Endothelial cell (in vitro differentiated cells): ENCODE measurements at places on chromosomes 11 and 22.

GRCh38 chr11:103888541-103888951 is 147.9 kb upstream of the DDI1 start:
- DNase-seq: no peak

DNA sequence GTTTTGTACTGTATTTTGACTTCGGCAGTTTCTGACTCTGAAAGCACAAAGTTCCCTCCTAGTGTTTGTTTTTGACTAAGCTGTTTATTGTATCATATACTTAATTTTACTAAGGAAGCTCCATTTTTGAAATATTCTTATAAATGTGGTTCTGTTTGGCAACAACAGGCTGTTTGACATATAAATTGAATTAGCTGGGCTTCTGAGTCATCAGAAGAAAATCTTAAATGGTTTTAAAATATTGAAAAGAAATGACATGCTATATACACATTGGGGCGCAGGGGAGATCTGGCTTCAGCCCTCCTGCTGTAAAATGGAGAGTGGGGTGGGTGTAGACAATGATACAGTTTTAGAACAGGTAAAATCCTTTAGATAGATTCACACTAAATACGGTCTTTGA is 38.6 kb downstream of the SHISA8 start:
- no peak for DNase-seq

- DNase-seq: no peak
These were observed 1.3 kb downstream of the TMEM86A start for GRCh38 chr11:18699848-18700261.

- no peak for DNase-seq
These were observed 113.9 kb downstream of the CCDC81 start for GRCh38 chr11:86488553-86488952.

GRCh38 chr22:42561856-42562255 is 8.1 kb downstream of the SERHL2 start:
- DNase-seq: no peak

GRCh38 chr11:65502555-65503367 is 3.9 kb downstream of the MALAT1 start:
- DNase-seq: no peak

DNA sequence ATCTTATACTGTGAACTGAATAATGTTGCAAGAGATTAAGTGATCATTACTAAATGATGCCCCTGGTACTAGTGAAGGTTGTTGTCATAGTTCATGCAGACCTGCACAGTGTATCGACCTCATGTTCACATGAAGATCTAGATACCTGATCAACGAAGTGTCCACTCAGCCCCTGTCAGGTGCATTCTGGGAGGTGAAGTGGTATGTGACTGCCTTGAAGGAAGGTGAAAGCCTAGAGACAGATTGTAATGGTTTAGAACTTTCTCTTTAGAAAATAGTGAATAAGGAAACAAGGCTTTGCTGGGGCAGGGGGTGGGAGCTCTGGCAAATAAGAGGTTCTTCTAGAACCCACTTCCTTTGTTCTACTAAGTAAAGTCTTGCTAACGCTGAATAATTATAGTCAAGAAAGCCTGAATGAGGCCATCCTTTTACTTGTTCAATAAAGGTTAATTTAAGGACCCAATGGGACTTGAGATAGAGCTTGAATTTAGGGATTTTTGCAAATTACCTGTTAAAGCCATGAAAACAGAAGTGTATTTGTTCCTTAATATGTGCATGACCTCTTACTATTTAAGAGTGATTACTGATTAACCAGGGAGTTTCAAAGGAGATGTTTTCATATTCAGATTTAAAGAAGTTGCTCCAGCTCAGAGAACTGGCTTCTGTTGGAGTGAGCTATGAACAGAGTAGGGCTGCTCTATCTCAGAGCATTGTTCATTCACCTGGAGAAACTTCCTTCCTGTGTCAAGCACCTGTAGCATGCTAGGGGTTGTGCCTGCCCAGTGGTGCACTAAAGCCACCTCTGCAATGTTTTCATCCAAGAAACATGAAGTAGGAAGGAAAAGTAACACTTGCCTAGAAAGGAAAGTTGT is 45.3 kb downstream of the C22orf31 start:
- no peak for DNase-seq

GRCh38 chr11:87358461-87358860 is 320.7 kb downstream of the TMEM135 start:
- DNase-seq: no peak

DNA sequence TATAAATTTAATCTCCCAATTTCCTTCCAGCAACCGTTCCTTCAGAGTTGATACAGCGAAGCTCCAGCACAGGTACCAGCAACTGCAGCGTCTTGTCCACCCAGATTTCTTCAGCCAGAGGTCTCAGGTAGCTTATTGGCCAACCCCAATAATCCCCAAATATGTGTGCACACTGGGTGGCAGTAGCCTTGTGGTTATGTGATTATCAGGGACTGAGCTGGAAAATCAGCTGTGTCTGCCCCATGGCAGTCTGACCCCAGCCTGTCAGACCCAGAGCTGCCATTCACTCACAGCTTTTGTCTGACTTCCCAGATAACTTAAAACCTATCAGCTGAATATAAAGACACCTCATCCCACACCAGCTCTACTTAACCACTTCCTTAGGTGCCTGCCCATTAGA is 2.0 kb downstream of the HSCB start:
- DNase-seq: no peak

DNA sequence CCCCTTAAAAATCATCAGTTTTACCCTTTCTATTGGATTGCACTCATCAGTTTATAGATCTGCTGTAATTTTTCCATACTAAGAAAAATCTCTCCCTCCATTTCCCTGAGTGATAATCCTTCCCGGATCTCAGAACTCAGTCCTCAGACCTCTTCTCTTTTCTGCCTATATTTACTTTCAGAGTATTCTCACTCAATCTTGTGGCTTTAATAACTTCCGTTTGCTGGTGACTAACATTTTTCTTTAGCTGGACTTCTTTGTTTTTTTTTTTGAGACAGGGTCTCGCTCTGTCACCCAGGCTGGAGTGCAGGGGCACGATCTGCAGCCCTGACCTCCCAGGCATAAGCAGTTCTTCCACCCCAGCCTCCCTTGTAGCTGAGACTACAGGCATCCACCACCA is 10.4 kb downstream of the ATXN10 start:
- DNase-seq: no peak

DNA sequence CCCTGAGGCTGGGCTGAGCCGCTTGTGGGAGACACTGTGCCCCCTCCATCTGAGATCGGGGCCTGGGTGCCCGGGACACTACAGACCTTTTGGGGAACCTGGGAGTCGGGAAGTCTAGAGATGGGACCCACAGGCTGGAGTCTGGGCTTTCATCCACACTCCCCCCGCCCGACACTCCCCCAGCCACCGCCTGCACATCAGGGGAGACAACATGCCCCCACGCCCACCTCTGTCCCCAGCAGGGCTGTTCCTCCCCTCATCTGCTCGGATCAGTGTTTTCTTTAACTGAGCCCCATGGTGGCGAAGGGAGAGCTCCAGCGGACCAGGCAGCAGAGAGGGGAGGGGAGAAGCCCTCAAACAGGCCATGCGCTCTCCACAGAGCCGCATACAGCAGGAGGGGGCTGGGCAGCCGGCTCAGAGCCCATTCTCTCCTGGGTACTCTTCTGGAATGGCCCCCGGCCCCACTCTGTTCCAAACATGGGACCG is 174.7 kb downstream of the IGLL1 start:
- no peak for DNase-seq

DNA sequence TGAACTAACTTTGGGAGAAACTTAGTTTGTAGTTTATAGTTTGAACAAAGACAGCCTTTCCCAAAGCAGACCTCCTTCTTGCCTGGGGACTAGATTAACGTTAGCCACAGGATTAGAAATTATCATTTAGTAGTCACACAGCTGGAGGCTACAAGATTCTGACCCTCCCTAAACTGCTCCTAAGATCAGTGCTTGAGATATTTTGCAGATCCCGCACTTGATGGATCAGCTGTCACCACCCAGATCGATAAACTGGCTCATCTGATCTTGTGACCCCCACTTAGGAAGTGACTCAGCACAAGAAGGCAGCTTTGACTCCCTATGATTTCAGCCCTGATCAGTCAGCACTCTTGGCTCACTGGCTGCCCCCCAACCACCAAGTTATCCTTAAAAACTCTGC is 1.6 kb downstream of the SLC22A24 start:
- no peak for DNase-seq

DNA sequence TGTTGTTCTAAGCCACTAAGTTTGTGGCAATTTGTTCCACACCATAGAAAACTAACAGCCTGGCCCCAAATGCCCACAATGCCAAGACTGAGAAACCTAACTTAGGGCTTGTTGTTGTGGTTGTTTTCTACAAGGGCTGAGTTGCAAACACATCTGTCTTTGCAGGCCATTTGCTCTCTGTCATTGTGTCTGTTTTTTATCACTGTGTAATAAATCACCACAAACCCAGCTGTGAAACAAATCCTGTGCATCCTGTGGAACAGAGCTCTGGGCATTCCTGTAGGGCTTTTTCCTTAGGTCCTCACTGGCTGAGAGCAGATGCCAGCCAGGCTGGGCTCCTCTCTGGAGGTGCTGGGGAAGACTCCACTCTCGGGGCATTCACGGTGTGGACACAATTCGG is 15.7 kb upstream of the SYT8 start:
- no peak for DNase-seq

DNA sequence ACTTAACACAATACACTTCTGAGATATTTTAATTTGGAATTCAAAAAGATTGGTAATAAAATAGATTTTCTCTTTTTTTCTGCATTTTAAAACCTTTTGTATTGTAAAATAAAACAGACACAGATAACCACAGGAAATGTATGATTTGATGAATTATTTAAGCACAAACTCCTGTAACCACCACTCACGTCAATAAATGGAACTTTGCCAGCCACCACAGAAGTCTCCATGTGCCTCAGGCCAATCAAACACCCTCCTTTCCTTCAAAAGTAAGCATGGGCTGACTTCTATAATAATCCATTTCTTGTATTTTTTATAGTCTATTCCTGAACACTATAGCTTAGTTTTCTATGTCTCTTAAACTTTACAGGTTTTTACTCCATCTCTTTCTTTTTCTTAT is 721.7 kb downstream of the DLG2 start:
- DNase-seq: no peak

DNA sequence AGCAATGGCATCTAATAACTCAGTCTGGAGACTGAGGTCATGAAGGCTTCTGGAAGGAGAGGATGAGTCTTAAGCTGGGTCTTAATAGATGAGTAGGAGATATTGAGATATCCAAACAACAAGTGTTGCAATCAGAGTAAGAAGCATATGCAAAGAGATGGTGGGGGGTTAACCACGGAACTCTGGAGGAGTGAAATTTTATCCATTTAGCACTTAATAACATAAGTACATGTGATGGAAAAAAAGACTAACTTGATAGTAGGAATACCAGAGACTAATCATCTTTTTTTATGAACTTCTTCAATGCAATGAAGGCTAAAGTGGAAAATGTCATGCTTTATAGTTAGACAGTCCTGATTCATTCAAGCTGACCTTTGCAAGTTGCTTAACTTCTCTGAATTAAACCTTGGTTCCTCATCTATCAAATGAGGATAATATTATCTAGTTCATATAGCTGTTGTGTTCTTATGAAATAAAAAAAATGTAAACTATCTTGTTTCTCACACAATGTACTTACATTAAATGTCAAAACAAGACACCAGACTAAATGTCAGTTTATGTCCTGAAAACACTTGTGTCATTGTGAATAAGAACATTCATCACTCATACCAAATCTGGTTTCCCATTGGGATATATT is 403.1 kb upstream of the CCDC90B start:
- DNase-seq: no peak

DNA sequence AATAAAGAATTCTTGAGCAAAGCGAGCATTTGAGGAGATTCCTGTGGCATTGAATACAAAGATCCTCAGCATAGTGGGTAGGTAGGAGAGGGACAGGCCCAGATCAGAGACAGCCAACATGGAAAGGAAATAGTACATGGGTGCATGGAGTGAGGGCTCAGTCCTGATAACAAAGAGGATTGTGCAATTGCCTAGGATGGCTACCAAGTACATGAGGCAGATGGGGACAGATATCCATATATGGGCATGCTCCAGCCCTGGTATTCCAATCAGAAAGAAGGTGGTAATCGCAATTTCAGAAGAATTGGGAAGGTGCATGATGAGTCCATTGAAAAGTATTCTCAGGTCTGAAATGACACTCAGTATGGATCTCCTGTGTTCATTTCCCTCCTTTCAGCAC is 8.6 kb downstream of the OR51T1 start:
- DNase-seq: no peak

DNA sequence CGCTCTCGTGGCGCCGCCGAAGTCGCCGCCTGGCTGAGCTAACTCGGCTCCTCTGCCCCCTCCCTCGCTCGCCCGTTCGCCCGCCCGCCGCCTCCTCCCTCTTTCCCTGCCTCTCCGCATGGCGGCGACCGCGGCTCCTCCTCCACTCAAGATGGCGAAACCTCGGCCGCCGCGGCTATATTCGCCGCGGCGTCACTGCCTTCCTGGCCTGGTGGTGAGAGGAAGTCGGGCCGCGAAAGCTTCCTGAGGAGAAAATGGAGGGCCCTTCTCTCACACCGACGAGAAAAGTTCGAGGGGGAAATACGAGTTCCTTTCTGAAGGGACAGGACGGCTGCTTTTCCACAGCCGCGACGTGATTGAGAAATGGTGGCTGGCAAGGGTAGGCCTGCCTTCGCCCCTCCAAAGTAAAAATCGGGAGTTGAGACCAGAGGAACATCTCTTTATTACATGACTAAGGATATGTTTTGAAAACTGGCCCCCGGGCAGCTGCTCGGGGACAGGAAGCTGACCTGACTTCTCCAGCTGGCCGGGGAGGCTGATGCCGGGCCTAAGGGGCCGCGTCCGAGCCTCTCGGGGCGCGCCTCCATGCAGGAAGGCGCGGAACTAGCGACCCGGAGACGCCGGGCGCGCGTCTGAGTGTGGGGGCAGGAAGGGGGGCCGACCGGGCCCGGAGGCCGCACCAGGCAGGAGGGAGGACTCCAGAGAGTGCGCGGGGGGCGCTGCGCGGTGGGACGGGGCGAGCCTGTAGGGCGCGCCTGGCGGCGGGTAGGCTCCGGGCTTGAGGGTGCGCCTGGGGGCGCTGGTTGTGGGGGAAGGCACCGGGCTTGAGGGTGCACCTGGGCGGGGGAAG is at the start of gene DDX6:
DDX6 (minus strand) TSS at position 54 of the 850 bp plus-strand sequence. CDS start 4,913 bp downstream, outside the sequence.
- peak; percentile 92 for DNase-seq

DNA sequence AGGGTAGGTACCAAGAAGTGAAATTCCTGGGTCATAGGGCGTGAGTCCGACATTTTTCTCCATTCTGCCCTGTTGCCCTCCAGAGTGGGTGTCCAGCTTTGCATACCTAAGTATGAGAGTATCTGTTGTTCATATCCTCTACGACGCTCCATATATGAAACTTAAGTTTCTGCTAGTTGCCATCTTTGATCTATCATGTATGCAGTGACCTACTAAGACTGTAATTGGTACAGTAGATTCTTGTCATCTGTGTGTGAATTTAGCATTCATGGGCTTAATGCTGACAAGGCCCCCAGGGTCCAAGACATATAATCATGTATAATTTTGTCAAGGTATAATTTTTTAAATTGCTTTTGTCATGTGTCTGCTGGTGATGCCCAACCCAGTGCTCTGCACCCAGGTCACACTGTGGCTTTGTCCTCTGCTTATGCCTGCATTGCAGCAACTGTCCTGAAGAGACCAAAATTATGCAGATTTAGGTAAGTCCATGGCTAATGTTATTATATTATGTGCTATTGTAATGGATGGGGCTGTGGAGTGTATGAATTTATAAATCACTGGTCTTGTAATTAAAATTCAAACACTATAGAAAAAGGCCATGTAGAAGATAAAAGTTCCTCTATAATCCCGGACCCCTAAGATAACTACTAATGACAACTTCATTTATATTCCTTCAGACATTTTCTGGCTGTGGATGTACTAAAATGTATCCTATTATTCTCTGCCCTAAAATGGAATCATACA is 12.2 kb downstream of the NEAT1 start:
- DNase-seq: no peak

GRCh38 chr11:31096191-31096805 is 273.2 kb downstream of the DCDC1 start:
- DNase-seq: no peak
